Mesothelial cell of epicardium (in vitro differentiated cells): ENCODE measurements at places on chromosomes 4 and X. TPM values are rescaled to one million over a fixed set of nuclear protein-coding genes. Genes with fewer than 3 reads are reported as not detected.

DNA sequence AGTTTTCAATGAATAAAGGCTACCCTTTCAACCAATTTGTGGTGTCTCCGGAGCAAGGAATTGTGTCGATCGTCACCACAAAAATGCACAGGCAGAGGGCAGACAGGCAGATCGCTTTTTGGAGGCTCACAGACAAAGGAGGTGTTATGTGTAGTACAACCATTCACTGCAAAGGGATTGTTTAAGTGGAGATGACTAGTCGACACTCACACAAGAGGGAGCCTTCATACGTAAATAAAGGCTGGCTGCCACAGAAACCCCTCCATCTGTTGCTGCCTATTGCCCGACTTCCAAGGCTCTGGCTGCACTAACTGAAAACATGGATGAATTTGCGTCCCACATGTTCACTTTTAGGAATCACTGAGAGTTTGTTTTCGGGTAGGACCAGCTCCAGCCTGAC lies 281.1 kb downstream of the NKX6-1 start:
- no peaks in the 10 kb centered on the region for H3K36me3 ChIP-seq
- no peak for DNase-seq
- H3K4me3 ChIP-seq, result no peak overlapping the region
- H3K4me1 ChIP-seq, result no peaks in the 10 kb centered on the region
- no peak overlapping the region for H3K27ac ChIP-seq

- H3K4me1 ChIP-seq, result peaks cover 7% of the 10 kb centered on the region
- no peak for DNase-seq
- H3K27me3 ChIP-seq, result no peaks in the 10 kb centered on the region
Measured at GRCh38 chr4:70473679-70474078, 1.7 kb downstream of the MUC7 start.

GRIA3 gene
- 1.9 to 2.8 TPM (median 2.3 TPM) in 3 replicates for total RNA-seq

SYTL5 gene
- 1.7 to 2.6 TPM (median 2.2 TPM) in 3 replicates for total RNA-seq

GRCh38 chr4:20839957-20840356 lies 139.7 kb downstream of the PACRGL start:
- no peak overlapping the region for H3K4me3 ChIP-seq
- H3K4me1 ChIP-seq, result peaks cover 7% of the 10 kb centered on the region
- H3K27ac ChIP-seq, result no peak overlapping the region

DNA sequence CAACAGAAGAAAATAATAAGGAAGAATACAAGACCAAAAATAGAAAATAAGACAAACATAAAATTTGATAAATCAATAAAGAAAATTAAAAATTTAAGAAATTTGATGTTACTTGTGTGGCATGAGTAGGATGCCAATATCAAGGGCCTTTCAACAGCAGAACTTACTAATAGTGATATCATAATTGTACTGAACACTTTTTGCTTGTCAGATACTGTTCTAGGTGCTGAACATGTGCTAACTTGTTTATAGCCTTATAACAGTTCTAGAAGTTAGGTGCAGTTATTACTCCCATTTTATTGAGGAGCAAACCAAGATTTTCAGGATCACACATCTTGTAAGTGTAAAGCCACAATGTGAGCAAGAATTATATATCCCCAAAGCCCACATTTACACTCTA lies 546.0 kb upstream of the EPHA5 start:
- no peaks in the 10 kb centered on the region for H3K36me3 ChIP-seq
- DNase-seq, result no peak
- no peaks in the 10 kb centered on the region for H3K27me3 ChIP-seq
- H3K4me1 ChIP-seq, result peaks cover 2% of the 10 kb centered on the region
- H3K27ac ChIP-seq, result no peak overlapping the region
- H3K4me3 ChIP-seq, result no peak overlapping the region

DNA sequence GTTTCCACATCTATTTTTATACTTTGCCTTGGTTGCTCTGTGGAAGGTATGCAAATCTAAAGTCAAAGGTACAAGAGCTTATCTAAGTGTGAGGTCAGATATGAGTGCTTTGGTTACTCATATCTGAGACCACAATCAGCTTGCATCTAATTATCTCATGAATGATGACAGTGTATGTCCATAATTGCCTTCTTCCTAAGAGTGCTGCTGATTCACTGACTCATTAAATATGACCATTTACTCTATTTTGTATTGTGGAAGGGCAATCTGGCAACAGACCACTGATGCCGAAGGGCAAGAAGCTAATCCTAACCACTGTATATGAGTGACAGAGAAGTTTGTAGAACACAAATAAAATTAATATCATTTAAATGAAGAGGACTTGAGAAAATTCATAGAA lies 1190.2 kb upstream of the AGA start:
- H3K27ac ChIP-seq, result no peak overlapping the region
- peaks cover 5% of the 10 kb centered on the region for H3K4me1 ChIP-seq
- no peaks in the 10 kb centered on the region for H3K36me3 ChIP-seq
- no peak for DNase-seq
- no peak overlapping the region for H3K4me3 ChIP-seq
- no peaks in the 10 kb centered on the region for H3K27me3 ChIP-seq

FSTL5 gene
- 0.04 to 0.16 TPM (median 0.09 TPM) in 3 replicates for total RNA-seq

GRCh38 chr4:166252487-166253402 lies 379.7 kb downstream of the TLL1 start:
- H3K36me3 ChIP-seq, result no peaks in the 10 kb centered on the region
- no peaks in the 10 kb centered on the region for H3K4me1 ChIP-seq
- H3K27ac ChIP-seq, result no peak overlapping the region
- H3K4me3 ChIP-seq, result no peak overlapping the region
